Posterior vena cava (tissue), 2 donors: ENCODE measurements at places on chromosomes 11 and 22. TPM values are rescaled to one million over a fixed set of nuclear protein-coding genes. Genes with fewer than 3 reads are reported as not detected.
A peak's percentile ranks its signal among the peaks of the same experiment; 100 is the strongest.

Gene GAL
- total RNA-seq = not detected

Gene SHISA8
- total RNA-seq = not detected

GRCh38 chr11:74412733-74413359 is 14.6 kb upstream of the PGM2L1 start:
- DNase-seq = no peak

DNA sequence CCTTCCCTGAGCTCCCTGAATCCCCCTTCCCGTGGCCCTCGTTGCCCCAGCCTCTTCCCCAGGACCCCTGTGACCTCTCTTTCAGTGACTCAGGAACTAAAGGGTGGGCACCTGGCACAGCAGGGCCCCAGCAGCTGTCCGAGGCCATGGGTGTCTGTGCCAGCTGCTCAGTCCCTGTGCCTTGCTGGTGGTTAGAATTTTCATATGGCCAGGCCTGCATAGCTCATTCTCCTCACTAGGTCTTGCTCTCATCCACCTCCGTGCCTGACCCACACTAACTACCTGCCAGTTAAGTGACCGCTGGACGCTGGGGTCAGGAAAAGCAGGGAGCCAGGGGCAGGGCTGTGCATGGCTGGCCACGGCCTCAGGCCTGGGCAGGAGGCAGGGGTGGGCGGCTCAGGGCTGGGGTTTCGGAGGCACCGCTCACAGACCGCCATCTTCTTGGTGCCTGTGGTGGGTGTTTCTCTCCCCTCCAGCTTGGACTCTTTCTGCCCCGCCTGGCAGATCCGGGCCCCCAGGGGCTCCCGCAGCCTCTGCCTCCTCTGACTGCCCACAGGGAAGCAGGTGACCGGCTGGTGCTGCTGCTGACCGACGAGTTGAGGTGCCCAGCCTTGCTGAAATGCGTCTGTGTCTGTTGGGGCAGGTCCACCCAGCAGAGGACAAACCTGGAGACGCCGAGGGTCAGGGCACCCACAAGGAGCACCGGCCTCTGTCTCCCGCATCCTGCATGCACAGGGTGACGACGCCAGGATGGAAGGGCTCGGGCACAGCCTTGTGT is 20.3 kb downstream of the MRGPRD start:
- DNase-seq = peak; percentile 74

DNA sequence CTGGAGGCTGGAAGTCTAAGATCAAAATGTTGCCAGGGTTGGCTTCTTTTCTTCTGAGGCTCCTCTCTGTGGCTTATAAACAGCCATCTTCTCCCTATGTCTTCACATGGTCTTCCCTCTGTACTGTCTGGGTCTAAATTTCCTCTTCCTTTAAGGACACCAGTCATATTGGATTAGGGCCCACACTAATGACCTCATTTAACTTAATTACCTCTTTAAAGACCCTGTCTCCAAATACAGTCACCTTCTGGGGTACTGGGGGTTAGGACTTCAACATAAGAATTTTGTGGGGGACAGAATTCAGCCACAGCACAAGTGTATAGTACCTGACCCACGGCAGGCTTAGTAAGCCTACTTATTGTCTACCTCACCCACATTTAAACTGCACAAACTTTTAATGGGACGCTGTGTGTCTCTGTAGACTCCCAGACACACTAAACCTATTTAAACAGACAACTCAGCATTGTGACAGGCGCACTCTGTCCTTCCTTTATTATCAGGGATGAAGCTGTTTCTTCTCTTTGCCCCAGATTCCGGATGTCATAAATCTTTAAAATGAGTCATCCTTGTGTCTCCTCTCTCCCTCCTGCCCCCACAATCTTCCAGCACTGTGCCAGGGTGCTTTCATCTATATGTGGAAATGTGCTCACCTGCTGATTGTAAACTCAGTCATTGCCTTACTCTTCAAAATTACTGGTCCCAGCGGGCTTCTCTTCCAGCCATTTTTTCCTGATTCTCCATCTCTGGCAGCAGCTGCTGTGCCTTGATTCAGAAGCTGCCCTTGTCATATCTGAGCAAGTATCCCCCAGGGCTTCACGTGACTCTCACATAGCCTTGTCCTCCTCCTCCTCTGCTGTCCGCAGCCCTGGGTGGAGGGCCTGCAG is 5.4 kb upstream of the MAPK8IP1 start:
- DNase-seq = no peak
